ENCODE measurements at places on chromosomes 11 and 22.

- peaks cover 3% of the 10 kb centered on the region for H3K36me3 ChIP-seq
- no peak overlapping the region for H3K27ac ChIP-seq
- H3K4me3 ChIP-seq = no peak overlapping the region
- no peaks in the 10 kb centered on the region for H3K4me1 ChIP-seq
Observed at GRCh38 chr11:46604796-46605195, 11.0 kb upstream of the AMBRA1 start.

- no peaks in the 10 kb centered on the region for H3K36me3 ChIP-seq
- H3K27me3 ChIP-seq = no peaks in the 10 kb centered on the region
- no peak overlapping the region for H3K4me3 ChIP-seq
- no peak for DNase-seq
- H3K4me1 ChIP-seq = peaks cover 39% of the 10 kb centered on the region
Observed at GRCh38 chr22:46449974-46450745, 87.3 kb downstream of the CELSR1 start.

GRCh38 chr11:11217929-11218628 lies 135.0 kb downstream of the CSNK2A3 start:
- no peak overlapping the region for H3K4me3 ChIP-seq
- H3K27ac ChIP-seq = no peak overlapping the region
- no peaks in the 10 kb centered on the region for H3K36me3 ChIP-seq
- DNase-seq = no peak
- peaks cover 9% of the 10 kb centered on the region for H3K4me1 ChIP-seq

DNA sequence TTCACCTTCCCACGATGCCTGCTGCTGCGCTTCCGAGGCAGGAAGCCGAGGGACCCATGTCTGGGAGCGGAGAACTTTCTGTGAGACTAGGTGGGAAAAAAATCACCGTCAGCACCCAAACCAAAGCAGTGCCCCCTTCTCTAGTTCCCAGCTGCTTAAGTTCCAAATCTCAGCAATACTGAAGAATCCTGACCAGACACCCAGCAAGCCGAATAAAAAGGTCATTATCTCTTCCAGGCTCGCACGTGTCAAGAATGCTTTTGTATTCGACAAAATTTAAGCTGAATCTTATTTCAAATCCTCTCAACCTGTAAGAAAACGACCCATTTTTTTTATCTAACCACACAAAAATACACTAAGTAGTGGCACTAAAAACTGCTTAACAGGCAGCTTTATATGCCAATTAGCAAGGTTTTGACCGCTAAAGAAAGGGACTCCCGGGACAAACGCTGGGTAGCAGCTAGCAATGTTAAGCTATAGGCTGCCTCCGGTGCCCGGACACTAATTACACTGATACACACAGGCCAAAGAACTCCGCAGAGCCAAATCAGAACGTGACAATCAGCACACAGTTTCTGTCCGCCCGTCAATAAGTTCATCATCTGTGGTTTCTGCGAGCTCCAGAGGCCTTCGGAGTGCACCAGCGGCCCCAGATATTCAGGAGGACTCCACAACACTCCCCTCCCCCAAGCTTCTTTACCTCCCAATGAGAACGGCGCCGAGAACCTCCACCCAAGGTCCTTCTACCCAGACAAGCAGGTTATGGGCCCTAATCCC lies 728 bp downstream of the RPL3 start:
- peak overlapping the region; percentile 79 for H3K27ac ChIP-seq
- peak overlapping the region; percentile 88 for H3K4me3 ChIP-seq
- H3K27me3 ChIP-seq = no peaks in the 10 kb centered on the region

DNA sequence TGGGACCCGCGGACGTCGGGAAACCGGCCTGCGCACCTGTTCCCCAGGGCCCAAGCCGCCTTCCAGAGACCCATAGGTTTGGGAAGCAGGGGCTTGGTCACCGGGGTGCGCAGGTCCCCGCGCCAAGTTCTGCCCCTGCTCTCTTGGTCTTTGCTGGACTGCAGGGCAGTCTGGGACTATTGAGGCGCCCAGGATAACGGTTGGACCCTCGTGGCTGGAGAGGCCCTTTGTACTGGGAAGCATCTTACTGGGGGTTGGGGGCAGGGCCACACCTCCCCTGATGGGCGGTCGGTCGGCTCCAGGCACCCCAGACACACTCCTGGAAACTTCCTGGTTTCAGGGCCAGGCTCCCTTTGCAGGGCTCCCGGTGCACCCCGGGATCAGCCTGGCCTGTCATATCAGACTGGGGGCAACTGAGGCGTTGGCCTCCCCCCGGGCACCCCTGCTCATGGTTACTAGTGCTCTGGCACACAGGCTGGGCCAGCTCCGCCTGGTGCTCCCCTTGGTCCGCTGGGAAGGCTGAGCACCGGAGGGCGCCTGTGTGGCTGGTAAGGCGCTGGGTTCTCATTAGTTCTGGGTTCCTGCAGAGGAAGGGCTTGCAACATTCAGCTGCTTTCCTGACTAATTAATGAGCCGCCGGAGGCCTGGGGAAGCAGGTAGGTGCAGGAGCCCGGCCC lies 1250.5 kb downstream of the BRD1 start:
- DNase-seq = no peak
- no peak overlapping the region for H3K27ac ChIP-seq
- H3K36me3 ChIP-seq = no peaks in the 10 kb centered on the region
- H3K4me3 ChIP-seq = no peak overlapping the region
- H3K4me1 ChIP-seq = no peaks in the 10 kb centered on the region
- no peaks in the 10 kb centered on the region for H3K27me3 ChIP-seq

- H3K36me3 ChIP-seq = peaks cover 95% of the 10 kb centered on the region
- DNase-seq = no peak
- no peak overlapping the region for H3K27ac ChIP-seq
- no peaks in the 10 kb centered on the region for H3K27me3 ChIP-seq
- H3K4me3 ChIP-seq = no peak overlapping the region
- no peaks in the 10 kb centered on the region for H3K4me1 ChIP-seq
Observed at GRCh38 chr22:35410663-35411034, 10.7 kb downstream of the MCM5 start.

DNA sequence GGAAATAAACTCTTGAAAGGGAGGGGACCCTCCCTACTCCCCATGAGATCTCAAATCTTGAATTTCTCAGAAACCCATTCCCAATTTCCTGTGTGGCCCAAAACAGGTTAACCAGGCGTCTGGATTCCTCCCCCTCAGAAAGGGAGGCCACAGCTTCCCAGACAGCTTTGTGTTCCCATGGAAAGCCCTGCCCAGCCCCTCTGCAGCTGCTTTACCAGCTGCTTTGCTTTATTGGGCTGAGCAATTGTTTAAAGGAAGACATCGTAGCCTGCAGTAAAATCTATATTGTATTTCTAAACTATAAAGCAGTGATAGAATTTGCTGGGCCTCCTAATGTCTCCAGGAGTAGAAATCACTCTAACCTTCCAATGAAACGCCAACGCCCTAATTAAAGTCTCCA lies 97.4 kb downstream of the CHST1 start:
- H3K27me3 ChIP-seq = no peaks in the 10 kb centered on the region
- no peaks in the 10 kb centered on the region for H3K4me1 ChIP-seq
- H3K4me3 ChIP-seq = no peak overlapping the region
- H3K27ac ChIP-seq = no peak overlapping the region
- H3K36me3 ChIP-seq = no peaks in the 10 kb centered on the region

DNA sequence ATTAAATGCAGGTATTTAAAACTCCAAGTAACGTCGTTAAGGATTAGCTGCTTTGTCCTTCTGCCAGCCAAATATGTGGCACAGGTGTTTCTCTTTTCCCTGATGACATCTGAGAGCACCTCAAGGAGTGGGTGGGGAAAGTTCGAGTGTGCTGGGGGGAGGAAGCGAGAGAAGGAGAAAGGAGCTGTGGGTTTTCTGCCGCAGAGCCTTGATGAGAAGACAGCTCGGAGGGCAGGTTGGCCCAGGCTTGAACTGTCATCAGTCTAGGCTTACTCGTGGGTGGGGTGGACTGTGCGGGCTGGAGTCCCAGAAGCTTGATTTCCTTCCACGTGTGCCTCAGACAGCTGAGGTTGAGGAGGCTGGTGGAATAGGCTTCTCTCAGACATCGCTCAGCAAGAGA lies 15.2 kb upstream of the SORL1-AS1 start:
- no peak overlapping the region for H3K4me3 ChIP-seq
- H3K36me3 ChIP-seq = peaks cover 2% of the 10 kb centered on the region
- peaks cover 14% of the 10 kb centered on the region for H3K4me1 ChIP-seq
- no peak overlapping the region for H3K27ac ChIP-seq

DNA sequence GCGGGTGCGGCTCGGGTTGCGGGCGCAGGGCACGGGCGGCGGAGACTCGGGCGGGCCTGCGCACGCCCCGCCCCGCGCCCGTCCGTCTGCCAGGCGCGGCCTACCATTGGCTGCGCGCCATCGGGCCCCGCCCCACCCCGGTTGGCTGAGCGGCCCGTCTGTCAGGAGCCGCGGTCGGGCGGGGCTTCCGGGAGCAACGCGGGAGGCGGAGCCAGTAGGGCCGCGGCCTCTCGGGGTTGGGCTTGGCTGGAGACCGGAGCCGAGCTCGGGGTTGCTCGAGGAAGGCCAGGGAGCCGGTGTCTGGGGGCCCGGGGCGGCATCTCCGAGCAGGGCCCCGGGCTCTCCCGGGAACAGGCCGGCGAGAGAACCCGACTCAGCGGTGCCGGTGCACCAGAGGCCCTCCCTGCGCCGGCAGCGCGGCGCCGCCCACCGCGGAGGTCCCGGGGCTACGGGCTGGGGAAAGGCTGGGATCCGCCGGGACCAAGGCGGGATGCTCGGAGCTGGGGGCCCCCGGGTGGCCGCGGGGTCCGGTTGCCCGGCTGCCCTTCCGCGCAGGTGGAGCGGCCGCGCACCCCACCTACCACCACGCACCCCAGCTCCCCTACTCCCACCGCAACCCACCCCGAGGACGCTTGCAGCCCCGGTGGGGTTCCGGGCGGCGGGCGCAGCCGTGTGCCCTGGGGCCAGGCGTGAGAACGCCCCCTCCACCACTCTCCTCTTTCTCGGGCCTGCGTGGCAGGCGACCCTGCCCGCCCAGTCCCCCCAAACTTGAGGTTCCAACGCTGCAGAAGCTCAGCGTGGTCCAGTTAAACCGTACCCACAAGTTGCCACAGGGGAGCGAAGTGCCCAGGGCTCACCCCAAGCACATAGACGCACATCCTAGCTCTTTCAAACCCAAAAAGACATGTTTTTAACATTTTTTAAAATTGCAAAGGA lies at the start of gene HRAS:
TSS of gene HRAS (minus strand) at position 58 of the 936 bp plus-strand sequence.
- DNase-seq = peak; percentile 95
- H3K36me3 ChIP-seq = peaks cover 22% of the 10 kb centered on the region
- H3K27ac ChIP-seq = peak within 1 kb of the TSS; percentile 81
- H3K4me1 ChIP-seq = peaks cover 16% of the 10 kb centered on the region
- peaks cover 27% of the 10 kb centered on the region for H3K27me3 ChIP-seq

GRCh38 chr11:72773696-72774095 lies 20.2 kb downstream of the STARD10 start:
- H3K27ac ChIP-seq = no peak overlapping the region
- H3K27me3 ChIP-seq = no peaks in the 10 kb centered on the region
- H3K36me3 ChIP-seq = no peaks in the 10 kb centered on the region
- DNase-seq = no peak
- H3K4me3 ChIP-seq = no peak overlapping the region

GRCh38 chr22:44207173-44207980 lies 26.7 kb downstream of the PARVG start:
- H3K27ac ChIP-seq = no peak overlapping the region
- no peaks in the 10 kb centered on the region for H3K36me3 ChIP-seq
- H3K27me3 ChIP-seq = peaks cover 9% of the 10 kb centered on the region
- peaks cover 5% of the 10 kb centered on the region for H3K4me1 ChIP-seq
- no peak for DNase-seq

- no peak for DNase-seq
- no peak overlapping the region for H3K4me3 ChIP-seq
- peaks cover 7% of the 10 kb centered on the region for H3K4me1 ChIP-seq
- no peaks in the 10 kb centered on the region for H3K27me3 ChIP-seq
- no peaks in the 10 kb centered on the region for H3K36me3 ChIP-seq
Observed at GRCh38 chr22:42692239-42693054, 28.2 kb downstream of the A4GALT start.

DNA sequence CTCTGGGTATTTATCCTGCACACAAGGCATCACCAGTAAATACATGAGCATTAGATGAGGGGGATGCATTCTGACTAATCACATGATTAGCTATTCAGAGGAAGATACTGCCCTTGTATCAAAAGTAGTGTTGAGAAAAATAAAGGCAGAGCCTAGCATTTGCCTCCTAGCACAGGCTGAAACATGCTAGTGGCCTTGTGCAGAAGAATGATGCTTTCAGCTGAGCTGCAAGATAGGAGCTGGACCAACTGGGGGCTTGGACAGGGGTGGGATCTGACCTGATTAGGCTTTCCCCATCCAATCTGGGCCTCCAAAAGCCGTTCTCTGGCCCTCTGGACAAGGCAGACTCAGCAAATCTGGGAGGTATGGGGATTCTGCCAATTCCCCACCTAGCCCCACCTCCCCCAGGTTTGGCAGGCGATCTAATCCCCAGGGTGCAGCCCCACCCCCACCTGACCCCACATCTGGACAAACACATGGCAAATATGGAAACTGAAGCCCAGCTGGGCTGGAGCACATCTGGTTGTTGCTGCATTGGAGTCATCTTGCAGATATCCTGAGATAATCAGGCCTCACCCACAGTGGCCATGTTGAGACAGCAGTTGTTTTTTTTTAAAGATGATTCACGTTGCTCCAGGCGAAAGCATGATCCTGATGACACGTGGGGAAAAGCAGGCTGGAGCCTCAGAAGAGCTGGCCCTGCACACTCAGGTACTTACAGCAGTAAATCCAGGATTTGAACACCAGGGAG lies 4.4 kb upstream of the MISFA start:
- no peak for DNase-seq
- no peaks in the 10 kb centered on the region for H3K27me3 ChIP-seq
- H3K27ac ChIP-seq = no peak overlapping the region
- no peak overlapping the region for H3K4me3 ChIP-seq

- no peak overlapping the region for H3K27ac ChIP-seq
- no peak overlapping the region for H3K4me3 ChIP-seq
- no peaks in the 10 kb centered on the region for H3K36me3 ChIP-seq
Observed at GRCh38 chr11:46461461-46461927, 69.9 kb upstream of the CHRM4 start.

Measured in neuronal stem cell (in vitro differentiated cells).